ENCODE measurements at places on chromosomes 3 and 15. TPM values are rescaled to one million over a fixed set of nuclear protein-coding genes. Genes with fewer than 3 reads are reported as not detected.

The CCDC39 gene
- not detected for polyA plus RNA-seq

GRCh38 chr15:81407176-81407575 is 33.2 kb upstream of the TMC3 start:
- DNase-seq: no peak

- DNase-seq: no peak
These were observed 24.2 kb upstream of the NEO1 start for GRCh38 chr15:73028031-73028430.

- DNase-seq: no peak
These were observed 87.3 kb downstream of the DHX30 start for GRCh38 chr3:47890126-47890827.

GRCh38 chr3:10459954-10460754 is 45.2 kb downstream of the ATP2B2 start:
- peak; percentile 69 for DNase-seq
